Left lung (tissue), 14 donors: ENCODE measurements at places on chromosomes 5 and 9.

DNA sequence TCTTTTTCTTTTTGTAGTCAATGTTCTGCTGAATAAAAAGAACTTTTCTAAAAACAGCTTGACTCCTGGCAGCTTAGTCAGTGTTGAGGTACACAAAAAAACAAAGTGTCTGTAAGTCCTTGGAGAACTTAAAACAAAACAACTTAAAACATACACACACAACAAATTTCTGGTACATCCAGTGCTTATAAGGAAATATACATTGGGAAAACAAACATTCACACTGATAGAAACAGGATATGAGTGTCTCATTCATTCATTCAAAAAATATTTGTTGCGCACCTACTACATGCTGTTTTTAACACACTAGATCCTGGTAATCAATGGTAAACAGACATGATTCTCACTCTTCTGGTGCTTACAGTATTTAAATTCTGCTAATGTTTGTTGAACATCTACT, 27.4 kb upstream of the MEGF9 start:
- H3K36me3 ChIP-seq, result no peaks in the 10 kb centered on the region
- DNase-seq, result no peak
- H3K4me3 ChIP-seq, result no peak overlapping the region
- H3K4me1 ChIP-seq, result no peaks in the 10 kb centered on the region
- H3K27me3 ChIP-seq, result no peaks in the 10 kb centered on the region

DNA sequence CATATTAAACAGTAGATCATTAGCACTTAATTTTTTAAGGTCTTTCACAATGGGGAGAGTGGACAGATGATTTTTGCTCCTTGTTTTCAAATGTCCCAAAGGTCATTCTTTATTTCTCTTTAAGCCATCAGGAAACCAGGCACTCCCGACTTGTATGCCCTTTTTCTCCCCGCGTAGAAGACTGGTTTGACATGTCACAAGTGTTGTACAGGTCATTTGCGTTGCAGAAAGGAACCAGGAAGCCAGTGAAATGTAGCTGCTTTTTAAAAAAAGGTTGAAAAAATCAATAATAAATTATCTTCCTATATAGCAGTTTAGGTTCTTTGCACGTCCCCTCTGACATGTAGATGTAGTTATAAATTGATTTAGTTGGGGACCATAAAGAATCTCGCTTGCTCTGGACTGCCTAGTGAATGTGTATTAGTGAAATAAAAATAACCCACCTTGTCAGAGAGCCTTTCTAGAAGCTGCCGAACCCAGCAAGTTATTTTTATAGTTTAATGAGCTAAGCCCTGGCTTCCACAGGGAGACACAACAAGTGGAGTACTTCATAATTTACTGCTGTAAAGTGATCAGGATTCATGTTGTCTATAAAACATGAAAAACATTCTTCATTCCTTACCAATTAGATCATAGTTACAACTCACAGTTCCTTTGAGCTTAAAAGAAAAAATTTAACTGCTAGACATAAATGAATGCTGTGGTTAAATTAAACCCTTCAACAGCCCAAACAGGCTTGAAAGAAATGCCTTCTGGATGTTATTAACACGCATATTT, 404.6 kb downstream of the CSNK1G3 start:
- DNase-seq, result no peak
- H3K36me3 ChIP-seq, result no peaks in the 10 kb centered on the region
- H3K4me1 ChIP-seq, result no peaks in the 10 kb centered on the region
- no peaks in the 10 kb centered on the region for H3K27me3 ChIP-seq
- no peak overlapping the region for H3K27ac ChIP-seq

DNA sequence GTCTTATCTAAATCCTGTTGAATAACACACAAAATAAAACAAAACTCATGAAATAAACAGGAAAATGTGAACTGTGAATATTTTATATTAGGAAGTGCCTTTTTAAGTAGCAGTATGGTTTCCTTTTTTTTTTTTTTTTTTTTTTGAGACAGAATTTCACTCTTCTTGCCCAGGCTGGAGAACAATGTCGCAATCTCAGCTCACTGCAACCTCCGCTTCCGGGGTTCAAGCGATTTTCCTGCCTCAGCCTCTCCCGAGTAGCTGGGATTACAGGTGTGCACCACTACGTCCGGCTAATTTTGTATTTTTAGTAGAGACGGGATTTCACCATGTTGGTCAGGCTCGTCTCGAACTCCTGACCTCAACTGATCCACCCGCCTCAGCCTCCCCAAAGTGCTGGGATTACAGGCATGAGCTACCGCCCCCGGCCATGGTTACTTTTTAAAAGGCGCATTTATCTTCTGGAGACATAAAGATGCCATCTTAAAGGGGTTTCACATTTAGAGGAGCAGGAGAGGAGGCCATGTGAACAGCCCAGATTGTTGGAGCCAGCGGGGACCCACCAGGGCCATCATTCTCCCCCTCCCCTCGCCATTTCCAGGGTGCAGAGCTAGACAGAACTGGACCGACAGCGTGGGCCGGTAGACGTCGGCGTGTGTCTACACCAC, 64.1 kb downstream of the ROR2 start:
- H3K27ac ChIP-seq, result peak overlapping the region; percentile 61
- H3K4me1 ChIP-seq, result peaks cover 4% of the 10 kb centered on the region
- no peak for DNase-seq
- no peak overlapping the region for H3K4me3 ChIP-seq
- H3K36me3 ChIP-seq, result no peaks in the 10 kb centered on the region

DNA sequence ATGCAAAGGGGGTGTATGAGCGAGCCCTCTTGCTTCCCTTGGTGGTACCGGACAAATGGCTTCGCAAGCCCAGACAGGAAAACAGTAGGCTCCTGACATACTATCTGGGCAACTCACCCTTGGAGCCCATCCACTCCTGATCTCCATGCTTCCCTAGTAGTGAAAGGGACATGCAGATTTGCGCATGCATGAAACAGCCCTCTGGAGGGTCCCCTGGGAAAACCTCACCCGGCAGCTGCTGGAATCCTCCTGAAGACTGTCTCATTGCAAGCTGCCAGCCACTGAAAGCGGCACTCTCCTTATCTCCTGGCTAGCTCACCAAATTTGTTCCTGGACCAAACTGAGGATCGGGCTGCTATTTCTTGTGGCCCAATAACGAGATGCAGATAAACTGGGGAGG, 10.2 kb downstream of the ZNF169 start:
- H3K4me3 ChIP-seq, result no peak overlapping the region
- no peaks in the 10 kb centered on the region for H3K27me3 ChIP-seq
- no peaks in the 10 kb centered on the region for H3K36me3 ChIP-seq
- no peak overlapping the region for H3K27ac ChIP-seq
- DNase-seq, result no peak

GRCh38 chr9:86241216-86241615, 18.2 kb downstream of the C9orf153 start:
- H3K27ac ChIP-seq, result no peak overlapping the region
- no peak for DNase-seq
- no peaks in the 10 kb centered on the region for H3K27me3 ChIP-seq
- no peaks in the 10 kb centered on the region for H3K36me3 ChIP-seq
- H3K4me3 ChIP-seq, result no peak overlapping the region
- H3K4me1 ChIP-seq, result no peaks in the 10 kb centered on the region

GRCh38 chr9:38224941-38225340, 155.9 kb upstream of the SHB start:
- no peak overlapping the region for H3K27ac ChIP-seq
- DNase-seq, result no peak
- no peaks in the 10 kb centered on the region for H3K36me3 ChIP-seq
- H3K4me1 ChIP-seq, result peaks cover 4% of the 10 kb centered on the region

- no peaks in the 10 kb centered on the region for H3K27me3 ChIP-seq
- H3K36me3 ChIP-seq, result peaks cover 46% of the 10 kb centered on the region
- no peak overlapping the region for H3K4me3 ChIP-seq
- no peak overlapping the region for H3K27ac ChIP-seq
- H3K4me1 ChIP-seq, result no peaks in the 10 kb centered on the region
These were observed 40.0 kb downstream of the AMBP start for GRCh38 chr9:114037961-114038723.

- no peaks in the 10 kb centered on the region for H3K36me3 ChIP-seq
- no peaks in the 10 kb centered on the region for H3K4me1 ChIP-seq
- no peak overlapping the region for H3K27ac ChIP-seq
- no peak for DNase-seq
- H3K4me3 ChIP-seq, result no peak overlapping the region
These were observed 17.1 kb upstream of the APC start for GRCh38 chr5:112720576-112720975.

DNA sequence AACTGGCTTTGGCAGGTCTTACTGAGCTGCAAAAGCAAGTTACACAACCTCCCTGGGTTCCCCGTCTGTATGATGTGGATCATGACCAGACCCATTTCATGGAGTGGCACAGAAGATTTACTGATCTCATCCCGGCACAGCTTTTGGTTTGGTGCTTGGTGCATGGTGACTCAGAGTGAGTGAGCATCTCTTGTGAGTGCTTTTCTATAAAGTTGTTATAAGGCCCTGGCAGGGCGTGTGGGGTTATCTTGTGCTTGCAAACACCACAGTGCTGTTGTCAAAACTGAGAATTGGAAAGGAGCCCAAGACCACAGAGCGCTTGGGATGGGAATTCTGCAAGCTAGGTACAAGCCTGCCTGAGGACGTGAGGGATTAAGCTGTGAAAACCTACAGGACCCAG, 425.2 kb downstream of the GADD45G start:
- no peak overlapping the region for H3K27ac ChIP-seq
- H3K4me3 ChIP-seq, result no peak overlapping the region

GRCh38 chr9:132481053-132481849, 71.2 kb downstream of the CFAP77 start:
- H3K4me3 ChIP-seq, result no peak overlapping the region
- no peak overlapping the region for H3K27ac ChIP-seq
- no peaks in the 10 kb centered on the region for H3K36me3 ChIP-seq
- no peak for DNase-seq
- H3K27me3 ChIP-seq, result peaks cover 69% of the 10 kb centered on the region

DNA sequence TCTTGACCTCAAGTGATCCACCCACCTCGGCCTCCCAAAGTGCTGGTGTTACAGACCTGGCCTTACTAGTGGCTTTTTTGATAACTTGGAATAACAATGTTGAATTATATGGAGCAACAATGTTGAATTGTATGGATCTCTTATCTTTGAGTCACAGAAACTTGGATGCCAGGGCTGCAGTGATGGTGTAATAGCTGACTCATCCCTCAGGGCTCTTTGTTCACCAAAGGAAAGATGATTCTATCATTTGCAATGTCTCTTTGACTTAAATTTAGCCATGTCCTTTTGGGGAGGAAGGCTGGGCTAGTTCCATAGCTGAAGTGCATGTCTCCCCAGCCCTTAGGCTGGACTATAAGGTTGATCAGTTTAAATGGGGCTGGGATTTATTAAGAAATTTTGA, 172.3 kb downstream of the PDZD2 start:
- H3K4me1 ChIP-seq, result no peaks in the 10 kb centered on the region
- H3K36me3 ChIP-seq, result no peaks in the 10 kb centered on the region
- H3K27ac ChIP-seq, result no peak overlapping the region
- no peaks in the 10 kb centered on the region for H3K27me3 ChIP-seq
- no peak overlapping the region for H3K4me3 ChIP-seq
- no peak for DNase-seq

DNA sequence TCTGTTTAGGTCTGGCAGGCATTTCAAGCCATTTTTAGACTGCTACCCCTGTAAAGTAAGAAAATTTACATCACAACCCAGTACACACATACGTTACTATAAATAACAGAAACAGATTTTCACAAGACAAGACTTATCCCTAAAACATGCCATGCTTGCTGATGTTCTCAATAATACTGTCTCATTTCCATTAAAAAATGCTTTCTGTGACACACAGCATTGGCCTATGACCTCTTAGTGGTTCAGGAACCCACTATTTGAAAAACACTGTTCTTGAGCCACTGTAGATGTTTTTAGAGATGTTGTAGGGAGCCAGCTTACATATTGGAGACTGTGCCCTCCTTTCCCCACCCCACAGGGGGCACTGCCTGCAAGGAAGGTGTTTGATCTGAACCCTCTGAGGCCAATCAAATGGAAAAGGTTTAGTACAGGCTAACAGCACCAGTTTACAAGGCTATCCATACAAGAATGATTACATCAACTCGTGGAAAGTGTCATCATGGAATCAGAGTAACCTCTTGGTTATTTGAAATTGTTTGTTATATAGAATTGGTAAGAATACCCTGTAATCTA, 30.8 kb downstream of the ZSWIM6 start:
- H3K4me3 ChIP-seq, result no peak overlapping the region
- H3K36me3 ChIP-seq, result no peaks in the 10 kb centered on the region
- no peak overlapping the region for H3K27ac ChIP-seq
- no peak for DNase-seq
- no peaks in the 10 kb centered on the region for H3K4me1 ChIP-seq
- no peaks in the 10 kb centered on the region for H3K27me3 ChIP-seq

DNA sequence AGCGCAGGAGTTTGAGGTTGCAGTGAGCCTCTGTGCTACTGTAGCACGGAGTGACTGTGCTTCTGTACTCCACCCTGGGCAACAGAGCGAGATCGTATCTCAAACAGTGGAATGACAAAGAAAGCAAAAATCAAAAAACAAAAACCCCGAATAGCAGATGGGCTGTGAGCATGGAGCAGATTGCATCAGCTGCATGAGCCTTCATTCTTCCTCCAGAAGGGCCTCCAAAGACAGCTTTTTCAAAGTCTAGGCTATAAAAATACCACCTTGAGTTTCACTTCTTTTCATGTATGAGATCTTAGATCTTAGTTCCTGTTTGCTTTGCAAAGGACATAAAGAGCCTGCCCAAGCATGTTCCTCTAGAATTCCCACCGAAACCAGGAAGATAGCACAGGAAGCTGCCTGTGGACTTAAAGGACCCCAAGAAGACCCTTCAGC, 15.0 kb upstream of the HSPB3 start:
- no peaks in the 10 kb centered on the region for H3K4me1 ChIP-seq
- DNase-seq, result no peak
- H3K27me3 ChIP-seq, result no peaks in the 10 kb centered on the region
- no peaks in the 10 kb centered on the region for H3K36me3 ChIP-seq
- no peak overlapping the region for H3K4me3 ChIP-seq

DNA sequence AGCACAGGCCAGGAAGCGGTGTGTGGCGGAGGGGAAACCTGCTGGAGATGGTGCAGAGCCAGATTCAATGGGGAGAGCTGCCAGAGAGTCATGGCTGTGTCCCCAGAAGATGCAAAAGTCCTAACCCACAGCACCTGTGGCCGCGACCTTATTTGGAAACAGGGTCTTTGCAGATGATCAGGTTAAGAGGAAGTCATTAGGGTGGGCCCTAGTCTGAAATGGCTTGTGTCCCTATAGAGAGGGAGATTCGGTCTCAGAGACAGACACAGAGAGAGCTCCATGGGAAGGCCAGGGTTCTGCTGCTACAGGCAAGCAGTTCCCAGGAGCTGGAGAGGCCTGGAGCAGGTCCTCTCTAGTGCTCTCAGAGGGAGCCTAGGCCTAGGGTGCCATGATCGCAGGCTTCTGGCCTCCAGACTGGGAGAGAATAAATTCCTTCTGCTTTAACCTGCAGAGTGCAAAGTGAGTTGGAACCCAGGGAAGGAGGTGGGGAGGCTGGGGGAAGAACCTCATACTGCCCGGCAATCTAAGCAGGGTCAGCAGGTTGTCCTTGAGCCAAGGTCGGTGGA, 1.9 kb upstream of the LPCAT1 start:
- DNase-seq, result no peak
- H3K36me3 ChIP-seq, result peaks cover 7% of the 10 kb centered on the region
- peaks cover 22% of the 10 kb centered on the region for H3K4me1 ChIP-seq
- no peak overlapping the region for H3K27ac ChIP-seq
- no peak overlapping the region for H3K4me3 ChIP-seq
- no peaks in the 10 kb centered on the region for H3K27me3 ChIP-seq
